Stimulated activated CD4-positive, alpha-beta T cell treated with anti-CD3 and anti-CD28 coated beads, Interleukin-4, amount 100 ng/mL, for 48 hours (primary cell): ENCODE measurements at places on chromosomes 13 and 19.

DNA sequence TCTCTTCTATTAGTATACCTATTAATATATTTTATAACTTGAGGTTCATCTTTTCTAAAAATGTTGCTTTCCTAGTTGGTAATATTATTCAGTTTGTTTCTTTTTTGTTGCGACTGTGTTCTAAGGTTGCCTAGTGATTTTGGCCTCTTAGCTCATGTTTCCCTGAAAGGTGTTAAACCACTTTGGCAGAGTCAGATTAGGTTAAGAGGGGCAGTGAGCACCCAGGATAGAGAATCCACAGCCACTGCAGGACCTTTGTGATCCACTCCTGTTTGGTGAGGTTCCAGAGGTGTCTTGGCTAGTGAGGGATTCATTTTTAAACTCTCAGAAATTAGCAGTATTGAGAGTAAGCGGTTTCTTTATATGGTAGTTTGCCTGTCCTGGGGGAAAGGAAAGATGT lies 14.9 kb upstream of the GPR18 start:
- no peak for DNase-seq

DNA sequence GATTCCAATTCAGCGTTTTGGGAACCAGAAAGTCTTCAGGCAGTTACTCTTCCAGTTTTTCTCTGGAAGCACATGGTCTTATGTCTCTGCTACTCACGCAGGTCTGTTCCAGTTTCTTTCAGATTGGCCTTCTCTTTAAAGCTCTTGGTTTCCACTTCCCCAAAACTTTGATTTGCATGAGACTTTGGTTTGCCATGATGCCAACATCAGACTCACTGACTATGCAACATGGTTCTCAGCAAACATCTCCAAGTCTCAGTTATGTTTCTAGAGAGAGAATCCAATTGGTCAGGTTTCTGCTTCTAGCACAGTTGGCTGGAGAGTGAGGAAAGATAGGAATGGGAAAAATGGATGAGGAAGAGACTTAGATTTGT lies 3.1 kb downstream of the AKAP11 start:
- DNase-seq = no peak

GRCh38 chr13:110938662-110939421 lies 24.0 kb upstream of the ANKRD10 start:
- no peak for DNase-seq

- DNase-seq = peak; percentile 0
Observed at GRCh38 chr13:75870397-75870903, 234.3 kb downstream of the LMO7 start.

DNA sequence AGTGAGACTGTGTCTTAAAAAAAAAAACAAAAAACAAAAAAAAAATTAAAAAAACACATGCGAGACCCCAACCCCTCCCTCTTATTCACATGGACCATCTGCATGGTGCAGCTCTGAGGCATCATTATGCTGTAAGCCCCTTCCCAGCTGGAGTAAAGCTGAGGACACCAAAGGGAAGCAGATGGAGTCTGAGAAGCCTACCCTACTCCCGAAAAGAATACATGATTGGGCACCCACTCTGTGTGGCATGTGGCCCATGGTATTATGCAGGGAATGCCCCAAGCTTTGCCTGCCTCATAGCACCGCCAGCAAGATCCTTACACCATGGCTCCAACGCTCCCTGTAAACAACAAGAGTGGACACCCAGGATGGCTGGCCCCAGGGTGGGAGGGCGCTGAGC lies 4.7 kb downstream of the PTH2 start:
- DNase-seq = no peak
